Activated CD8-positive, alpha-beta memory T cell treated with anti-CD3 and anti-CD28 coated beads for 1 hour (primary cell): ENCODE measurements at places on chromosomes 6 and 20.

GRCh38 chr6:29730575-29731126 is 7.4 kb downstream of the HLA-F start:
- DNase-seq, result no peak

GRCh38 chr20:19453862-19454261 is 241.4 kb downstream of the SLC24A3 start:
- no peak for DNase-seq

GRCh38 chr6:53959717-53960116 is 151.5 kb upstream of the MLIP start:
- DNase-seq, result no peak

- DNase-seq, result no peak
These were observed 55.1 kb upstream of the APCDD1L start for GRCh38 chr20:58570204-58570859.

- DNase-seq, result no peak
These were observed 699.0 kb downstream of the KHDRBS2 start for GRCh38 chr6:61586934-61587537.

DNA sequence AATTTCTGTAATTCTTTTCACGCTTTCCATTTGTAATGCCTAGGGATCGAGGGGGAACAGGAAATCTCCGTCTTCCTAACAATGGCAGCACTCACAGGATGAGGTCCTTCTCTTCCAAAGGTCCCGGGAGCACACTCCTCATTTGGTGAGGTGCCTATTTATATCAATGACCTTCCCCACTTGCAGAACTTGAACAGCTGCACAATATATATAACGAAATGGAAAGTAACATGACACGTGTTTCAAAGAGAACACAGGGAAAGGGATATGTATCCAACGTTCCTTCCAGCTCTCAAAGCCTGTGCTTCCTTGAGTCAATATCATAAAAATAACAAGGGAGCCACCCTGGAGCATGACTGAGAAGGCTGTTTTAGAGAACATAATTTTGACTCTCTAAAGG is 78.6 kb upstream of the RBM24 start:
- no peak for DNase-seq
